ENCODE measurements at places on chromosomes 11 and 22.
A peak's percentile ranks its signal among the peaks of the same experiment; 100 is the strongest.

GRCh38 chr22:30611197-30611596 lies 4.2 kb downstream of the TCN2 start:
- no peak for DNase-seq

GRCh38 chr11:32531528-32531927 lies 52.1 kb upstream of the EIF3M start:
- DNase-seq: no peak

GRCh38 chr11:113664069-113664980 lies 41.8 kb downstream of the TMPRSS5 start:
- no peak for DNase-seq

DNA sequence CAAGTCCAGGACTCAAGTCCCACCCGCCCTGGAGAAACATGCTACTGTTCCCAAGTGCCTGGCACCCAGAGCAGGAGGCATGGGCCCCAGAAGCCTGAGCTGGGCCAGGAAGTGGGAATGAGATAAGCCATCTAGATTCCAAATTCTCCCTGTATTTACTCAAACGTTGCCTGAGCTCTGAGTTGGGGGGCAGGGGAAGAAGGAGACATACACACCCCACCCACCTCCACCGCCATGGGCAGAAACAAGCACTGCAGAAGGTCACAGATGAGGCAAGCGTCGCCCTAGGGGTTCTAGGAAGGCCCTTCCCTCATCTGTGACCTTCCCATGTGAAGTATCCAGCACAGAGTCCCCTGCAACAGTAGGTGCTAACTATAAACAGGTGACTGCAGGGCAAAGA lies 54.0 kb downstream of the PLEKHA7 start:
- DNase-seq: no peak

DNA sequence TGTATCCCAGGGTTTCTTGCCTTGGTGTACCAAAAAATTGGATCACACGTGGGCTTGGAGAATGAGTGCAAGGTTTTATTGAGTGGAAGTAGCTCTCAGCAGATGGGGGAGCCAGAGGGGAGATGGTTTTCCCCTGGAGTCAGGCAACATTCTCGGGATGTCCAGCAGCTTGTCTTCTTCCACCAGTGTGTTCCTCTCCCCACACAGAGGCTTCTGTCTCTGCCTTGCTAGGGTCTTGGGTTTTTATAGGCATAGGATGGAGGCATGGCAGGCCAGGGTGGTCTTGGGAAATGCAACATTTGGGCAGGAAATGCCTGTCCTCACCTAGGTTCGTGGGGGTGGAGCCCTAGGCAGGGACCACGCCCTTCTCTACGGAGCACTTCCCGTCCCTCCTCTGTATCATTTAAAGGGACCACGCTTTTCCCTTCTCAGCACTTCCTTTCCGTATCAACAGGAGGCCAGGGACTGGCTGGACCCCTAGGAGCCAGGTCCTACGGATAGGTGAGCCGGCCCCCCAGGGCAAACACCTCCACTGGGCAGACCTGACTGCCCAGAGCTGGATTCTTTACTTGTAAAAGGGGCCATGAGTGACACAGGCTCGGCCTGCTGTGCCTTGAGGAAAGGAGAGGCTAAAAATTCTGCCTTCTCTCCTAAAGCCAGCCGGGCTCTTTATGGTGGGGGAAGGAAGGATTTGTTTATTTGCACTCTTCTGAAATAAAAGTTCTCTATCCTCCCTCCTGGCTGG lies 55.3 kb upstream of the CCDC188 start:
- no peak for DNase-seq

DNA sequence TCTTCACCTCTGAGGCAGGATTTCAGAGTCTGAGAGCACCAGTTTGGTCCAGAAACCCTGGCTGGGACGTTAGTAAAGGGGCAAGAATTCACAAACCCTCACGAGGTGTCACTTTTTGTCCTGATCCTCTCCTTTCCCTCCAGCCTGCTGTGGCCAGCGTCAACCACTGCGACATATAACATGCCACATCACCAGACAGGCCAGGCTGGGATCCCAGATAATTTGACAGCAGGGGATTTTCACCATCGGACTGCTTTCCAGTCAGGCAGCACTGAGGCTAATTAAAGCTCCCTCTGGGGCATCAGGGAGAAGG lies 36.8 kb upstream of the RBFOX2 start:
- no peak for DNase-seq

GRCh38 chr11:130202009-130202817 lies 42.6 kb downstream of the ST14 start:
- DNase-seq: no peak

GRCh38 chr22:41966607-41967240 lies 2.5 kb upstream of the SEPTIN3 start:
- DNase-seq: no peak

GRCh38 chr11:117597071-117597470 lies 199.9 kb downstream of the DSCAML1 start:
- peak; percentile 2 for DNase-seq

DNA sequence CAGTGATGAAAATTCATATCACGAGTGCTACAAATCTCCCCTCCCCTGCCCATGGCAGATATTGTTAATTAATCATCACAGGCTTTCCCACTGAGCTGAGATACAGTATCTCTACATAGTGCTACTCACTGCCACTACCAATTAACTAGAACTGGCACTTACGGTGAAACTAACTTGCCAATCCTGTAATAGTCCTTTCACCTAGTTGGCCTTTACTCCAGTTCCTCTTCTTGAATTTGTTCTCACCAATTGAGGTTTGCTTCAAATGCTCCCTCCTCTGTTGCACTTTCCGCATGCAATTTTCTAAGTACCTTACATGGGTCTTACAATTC lies 11.9 kb upstream of the PRRG4 start:
- DNase-seq: no peak
